Activated naive CD4-positive, alpha-beta T cell (primary cell): ENCODE measurements at places on chromosomes 7 and 10.

DNA sequence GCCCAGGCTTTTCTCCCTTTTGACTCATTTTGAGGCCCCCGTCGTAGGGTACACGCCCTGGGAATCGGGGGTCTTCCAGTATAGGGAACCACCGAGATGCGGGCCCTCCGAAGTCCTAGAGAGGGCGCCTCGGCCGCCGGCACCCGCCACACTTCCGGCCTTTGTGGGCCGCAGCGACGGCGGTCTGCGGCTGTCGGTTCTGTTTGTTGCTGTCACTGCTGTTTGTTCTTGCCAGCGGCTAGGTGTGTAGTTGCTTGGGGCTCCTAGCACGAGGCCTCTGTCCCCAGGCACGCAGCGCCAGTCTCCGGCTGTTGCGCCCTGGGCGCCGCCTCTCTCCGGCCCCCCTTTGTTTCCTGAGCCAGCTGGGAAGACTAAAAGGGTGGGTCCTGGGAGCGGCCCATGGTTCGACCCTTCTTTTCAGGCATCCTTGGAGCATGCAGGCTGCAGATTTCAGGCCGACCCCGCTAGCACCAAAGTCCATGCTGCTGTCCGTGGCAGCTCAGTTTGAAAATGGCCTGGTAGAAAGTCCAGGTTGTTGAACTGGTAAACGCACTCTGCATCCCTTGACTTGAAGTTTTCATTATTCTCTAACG lies 17.8 kb upstream of the ZKSCAN1 start:
- DNase-seq, result peak; percentile 33

- no peak for DNase-seq
Measured at GRCh38 chr7:13829914-13830900, 159.3 kb downstream of the ETV1 start.

DNA sequence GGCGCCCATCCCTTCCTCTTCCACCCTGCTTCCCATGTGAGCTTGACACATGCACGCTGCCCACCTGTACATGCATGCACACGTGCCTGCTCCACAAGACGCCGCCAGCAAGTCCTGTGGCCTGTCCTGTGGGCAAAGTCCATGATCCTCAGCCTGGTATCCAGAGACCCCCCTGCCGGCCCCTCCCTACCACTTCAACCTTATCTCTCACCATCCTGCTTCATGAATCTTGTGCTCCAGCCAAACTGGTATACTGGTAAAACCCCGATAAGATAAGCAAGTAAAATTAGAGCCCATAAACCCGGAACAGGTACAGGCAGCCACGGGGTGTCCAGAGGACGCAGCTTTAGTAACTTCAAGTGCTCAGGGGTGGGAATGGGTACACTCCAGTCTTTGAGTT lies 11.8 kb upstream of the TBXAS1 start:
- no peak for DNase-seq

DNA sequence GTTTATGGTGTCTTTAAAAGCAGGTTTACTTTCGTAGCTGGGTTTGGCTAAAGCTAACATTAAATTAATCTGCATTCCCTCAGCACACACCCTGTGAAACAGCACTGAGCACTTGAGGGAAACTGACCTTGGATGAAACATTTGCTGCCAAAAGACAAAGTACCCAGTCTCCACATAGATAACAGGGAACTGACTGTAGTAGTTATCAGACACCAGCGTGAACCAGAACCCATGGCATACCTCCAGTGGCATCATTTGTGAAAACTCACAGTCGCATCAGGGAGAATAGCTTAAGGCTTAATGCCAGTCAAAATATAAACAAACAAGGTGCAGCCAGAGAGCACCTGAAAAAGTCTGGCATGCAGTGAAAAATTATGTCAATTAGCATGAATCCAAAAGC lies 357.8 kb upstream of the C7orf33 start:
- no peak for DNase-seq

- DNase-seq, result no peak
Measured at GRCh38 chr10:110326351-110327032, 21.8 kb upstream of the SMNDC1 start.

DNA sequence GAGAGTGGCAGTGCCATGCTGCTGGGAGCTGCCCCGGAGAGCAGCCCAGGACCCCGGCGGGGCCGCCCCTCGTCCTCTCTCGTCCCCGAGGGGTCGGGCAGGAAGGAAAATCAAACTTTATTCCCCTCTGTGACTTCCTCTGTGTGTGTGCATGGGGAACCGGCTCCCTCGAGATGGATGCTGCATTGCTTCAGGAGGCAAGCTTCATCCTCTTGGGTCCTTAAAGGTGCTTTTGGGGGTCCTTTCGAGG lies 726 bp downstream of the MCU start:
- DNase-seq, result no peak

DNA sequence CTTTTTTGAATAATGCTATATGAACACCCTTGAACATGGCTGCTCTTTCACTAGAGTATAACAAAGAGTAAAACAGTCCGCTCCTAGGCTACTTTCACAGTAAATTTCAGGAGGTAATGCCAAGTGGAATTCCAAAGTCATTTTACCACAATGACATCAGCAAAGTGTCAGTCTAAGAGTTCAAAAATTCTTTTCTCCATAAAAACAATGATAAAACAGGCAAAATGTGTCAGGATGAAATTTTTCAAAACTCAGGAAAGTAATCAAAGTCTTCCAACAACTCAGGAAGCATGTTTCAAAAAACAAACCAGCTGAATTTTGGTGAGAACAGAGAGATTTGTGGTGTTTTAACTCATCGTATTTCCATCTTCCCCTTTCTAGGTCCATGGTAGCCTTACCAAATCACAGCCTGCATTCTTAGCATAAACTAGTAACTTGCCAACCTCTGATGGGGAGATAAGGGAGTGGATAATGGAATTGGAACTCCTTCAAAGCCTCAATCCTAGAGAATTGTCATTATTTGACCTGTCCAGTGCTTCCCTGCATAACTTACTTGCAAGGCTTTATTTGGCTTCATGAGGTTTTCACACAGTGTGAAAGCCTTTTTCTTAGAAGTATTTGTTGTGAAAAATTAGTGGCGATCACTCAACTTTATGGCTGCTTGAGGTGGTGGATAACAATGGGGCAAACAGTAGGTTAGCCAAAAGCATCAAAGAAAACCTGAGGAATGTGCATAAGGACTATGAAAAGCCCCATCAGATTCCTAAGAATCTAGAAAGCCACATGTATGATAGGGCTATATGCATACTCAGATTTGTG lies 302.7 kb downstream of the HDAC9 start:
- DNase-seq, result no peak

GRCh38 chr7:135179321-135179925 lies 8.9 kb upstream of the CYREN start:
- no peak for DNase-seq

DNA sequence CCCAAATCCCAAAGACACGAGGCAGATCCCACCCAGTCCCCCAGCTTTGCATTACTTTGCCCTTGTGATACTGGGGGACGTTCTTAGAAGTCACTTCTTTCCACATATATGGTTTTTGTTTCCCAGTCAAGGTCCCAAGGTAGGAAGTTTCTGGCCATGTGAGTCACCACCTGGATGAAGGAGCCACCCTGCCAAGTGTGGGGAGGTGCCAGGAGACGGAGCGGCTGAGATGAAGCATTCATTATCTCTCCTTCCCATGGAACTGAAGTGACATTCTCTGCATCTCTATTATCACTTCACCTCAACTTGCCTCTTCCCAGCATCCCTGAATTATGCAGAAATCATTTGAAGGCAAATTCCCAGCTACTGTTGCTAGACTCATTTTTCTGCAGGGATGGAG lies 136.2 kb upstream of the INSYN2A start:
- no peak for DNase-seq
